ENCODE measurements at places on chromosomes 1 and 21. TPM values are rescaled to one million over a fixed set of nuclear protein-coding genes. Genes with fewer than 3 reads are reported as not detected.

DNA sequence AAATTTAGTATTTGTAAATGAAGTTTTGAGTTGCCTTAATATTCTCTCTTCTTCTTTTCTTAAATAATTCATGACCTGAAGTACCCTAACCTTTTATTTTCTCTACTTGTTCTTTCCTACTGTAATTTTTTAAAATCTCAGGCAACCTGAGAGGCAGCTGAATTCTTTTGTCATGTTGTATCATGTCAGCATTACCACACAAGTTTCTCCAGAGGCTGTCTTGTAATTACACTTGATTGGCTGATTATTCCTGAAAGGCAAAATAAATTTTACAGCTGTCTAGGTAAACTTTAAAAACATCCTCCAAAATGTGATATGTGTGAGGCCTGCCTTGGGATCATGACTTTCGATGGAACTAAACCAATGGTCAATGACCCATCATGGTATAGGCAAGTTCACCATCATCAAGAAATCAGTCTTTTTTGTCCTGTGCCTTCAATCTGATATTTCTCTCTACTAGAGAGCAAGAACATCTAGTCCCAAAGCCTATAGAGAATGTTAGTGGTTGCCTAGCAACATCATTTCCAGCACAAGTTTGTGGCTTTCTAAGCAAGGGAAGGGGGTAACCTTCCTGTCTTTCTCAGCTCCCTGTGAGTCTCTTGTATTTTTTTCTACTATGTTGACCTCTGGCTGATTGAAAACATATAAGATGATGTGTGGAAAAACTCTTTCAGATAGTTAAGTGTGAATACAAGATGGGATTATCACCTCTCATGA lies 115.5 kb downstream of the GABPA start:
- H3K36me3 ChIP-seq: no peaks in the 10 kb centered on the region
- no peaks in the 10 kb centered on the region for H3K27me3 ChIP-seq
- no peak for DNase-seq
- H3K27ac ChIP-seq: no peak overlapping the region
- no peaks in the 10 kb centered on the region for H3K4me1 ChIP-seq

GRCh38 chr1:228334954-228335353 lies 71.7 kb downstream of the TRIM11 start:
- H3K4me1 ChIP-seq: no peaks in the 10 kb centered on the region
- H3K4me3 ChIP-seq: no peak overlapping the region
- H3K27ac ChIP-seq: no peak overlapping the region
- H3K36me3 ChIP-seq: peaks cover 10% of the 10 kb centered on the region
- no peak for DNase-seq

- H3K27me3 ChIP-seq: peaks cover 8% of the 10 kb centered on the region
- peak; percentile 97 for DNase-seq
- peak overlapping the region; percentile 88 for H3K27ac ChIP-seq
These were observed 45.7 kb downstream of the RAP1GAP start for GRCh38 chr1:21623410-21623961.

DNA sequence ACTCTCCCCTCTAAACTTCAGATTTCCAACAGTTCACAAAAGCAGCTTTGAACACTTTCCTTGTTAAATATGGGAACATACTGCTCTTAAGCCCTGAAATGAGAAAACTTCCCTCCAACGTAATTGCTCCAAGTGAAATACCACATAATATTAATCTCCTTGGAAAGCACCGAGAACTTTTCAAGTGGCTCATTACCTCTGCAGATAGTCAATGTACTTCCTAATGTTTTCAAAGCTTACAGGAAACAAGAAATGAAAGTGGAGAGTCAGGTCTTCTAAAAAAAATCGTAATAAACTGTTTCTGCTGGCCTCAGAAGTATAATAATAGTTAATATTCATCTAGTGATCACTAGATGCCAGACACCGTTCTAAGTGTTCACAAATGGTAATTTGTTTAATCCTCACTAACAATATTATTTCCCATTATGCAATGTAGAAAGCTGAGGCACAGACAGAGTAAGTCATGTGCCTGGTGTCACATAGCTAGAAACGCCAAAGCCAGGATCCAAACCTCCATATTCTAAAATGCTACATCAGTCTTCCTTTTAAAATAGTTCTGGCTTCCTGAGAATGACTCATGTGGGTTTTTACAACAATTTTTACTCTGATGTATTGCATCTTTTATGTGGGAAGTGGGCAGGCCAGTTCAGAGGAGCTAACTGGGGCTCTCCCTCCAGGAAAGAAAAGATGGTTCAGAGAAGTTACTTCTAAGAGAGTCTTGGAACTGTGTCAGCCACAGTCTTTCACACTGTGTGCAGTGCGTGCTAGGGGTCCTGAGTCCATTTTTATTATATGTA lies 177.2 kb downstream of the PLPPR4 start:
- no peak overlapping the region for H3K4me3 ChIP-seq
- H3K4me1 ChIP-seq: no peaks in the 10 kb centered on the region
- H3K27me3 ChIP-seq: no peaks in the 10 kb centered on the region
- H3K36me3 ChIP-seq: no peaks in the 10 kb centered on the region
- no peak overlapping the region for H3K27ac ChIP-seq
- peak; percentile 12 for DNase-seq

DNA sequence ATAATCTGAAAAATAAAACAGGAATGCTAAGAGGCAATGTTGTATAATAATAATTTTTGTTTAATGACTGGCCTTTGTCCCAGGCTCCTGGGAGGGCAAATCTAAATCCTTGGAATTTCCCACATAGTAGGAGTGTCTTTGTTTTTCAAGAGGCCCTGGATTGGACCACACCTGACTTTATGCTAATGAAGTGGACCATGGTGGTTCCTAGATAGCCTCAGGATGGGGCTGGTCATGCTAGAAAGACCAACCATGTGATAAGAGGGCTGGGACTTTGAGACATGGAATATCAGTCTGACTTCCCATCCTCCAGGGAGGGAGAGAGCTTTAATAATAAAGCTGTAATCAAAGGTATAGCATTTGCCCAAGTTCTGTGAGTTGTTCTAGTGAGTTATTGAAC lies 138.2 kb upstream of the RAB4A start:
- no peak overlapping the region for H3K27ac ChIP-seq
- H3K36me3 ChIP-seq: no peaks in the 10 kb centered on the region
- DNase-seq: no peak
- no peak overlapping the region for H3K4me3 ChIP-seq

DNA sequence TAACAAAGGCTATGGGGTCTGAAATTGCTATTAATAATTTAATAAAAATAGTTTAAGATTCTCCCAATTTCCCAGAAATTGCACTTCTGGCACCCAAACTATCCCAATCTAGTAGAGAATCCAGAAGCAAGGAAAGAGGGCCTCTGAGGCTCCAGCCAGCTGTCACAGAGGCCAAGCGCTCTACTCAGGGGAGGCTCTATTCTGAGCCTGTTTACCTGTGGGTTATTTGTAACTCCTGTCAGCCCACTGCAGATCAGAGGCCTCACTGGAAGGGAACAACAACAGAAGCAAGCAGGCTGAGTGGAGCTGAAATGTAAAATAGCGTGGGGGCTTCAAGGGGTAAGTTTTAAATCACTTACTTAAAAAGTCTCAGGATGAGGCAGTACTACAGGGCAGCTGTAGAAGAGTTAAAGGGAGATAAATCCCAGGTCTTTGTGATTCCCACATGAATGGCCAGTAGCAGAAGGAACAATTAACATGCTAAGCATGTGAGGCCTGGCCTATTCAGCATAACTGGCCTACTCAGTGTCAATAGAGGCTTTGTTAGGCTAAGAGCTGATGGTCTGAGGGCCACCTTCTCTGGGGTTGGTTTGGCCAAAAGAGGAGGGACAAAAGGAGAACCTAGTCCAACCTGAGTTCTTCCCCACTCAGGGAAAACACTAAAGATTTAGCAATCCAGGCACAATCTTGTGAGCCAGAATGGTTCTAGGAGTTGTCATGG lies 12.8 kb downstream of the ZNF687 start:
- no peaks in the 10 kb centered on the region for H3K4me1 ChIP-seq
- no peak overlapping the region for H3K27ac ChIP-seq
- no peak for DNase-seq
- H3K4me3 ChIP-seq: no peak overlapping the region
- H3K27me3 ChIP-seq: no peaks in the 10 kb centered on the region

GRCh38 chr1:232789651-232790050 lies 15.6 kb upstream of the MAP10 start:
- H3K4me3 ChIP-seq: no peak overlapping the region
- H3K36me3 ChIP-seq: no peaks in the 10 kb centered on the region
- H3K27ac ChIP-seq: no peak overlapping the region
- DNase-seq: no peak
- no peaks in the 10 kb centered on the region for H3K4me1 ChIP-seq

- H3K36me3 ChIP-seq: no peaks in the 10 kb centered on the region
- no peak overlapping the region for H3K4me3 ChIP-seq
- no peaks in the 10 kb centered on the region for H3K27me3 ChIP-seq
- H3K4me1 ChIP-seq: peaks cover 31% of the 10 kb centered on the region
These were observed 118.6 kb downstream of the AKT3 start for GRCh38 chr1:243731301-243731891.

DNA sequence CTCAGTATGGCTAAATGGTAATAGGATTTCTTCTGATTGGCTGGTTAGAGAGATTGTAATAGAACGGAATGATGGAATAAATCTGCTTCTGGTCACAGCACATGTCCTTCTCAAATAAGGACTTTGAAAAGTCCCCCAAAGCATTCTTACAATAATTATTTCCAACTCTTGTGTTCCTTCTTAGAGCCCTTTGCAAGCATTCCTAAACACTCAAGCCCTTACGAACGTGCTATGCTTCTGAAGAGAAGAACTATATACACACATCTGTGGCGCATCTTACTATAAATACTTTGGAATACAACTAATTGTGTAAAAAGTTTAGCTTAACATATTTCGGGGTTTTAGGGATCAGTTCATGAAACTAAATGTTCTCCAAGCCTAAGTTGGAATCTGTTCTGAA lies 25.6 kb downstream of the CLIC4 start:
- H3K4me3 ChIP-seq: no peak overlapping the region
- peak overlapping the region; percentile 71 for H3K27ac ChIP-seq
- H3K4me1 ChIP-seq: peaks cover 3% of the 10 kb centered on the region
- H3K36me3 ChIP-seq: peaks cover 4% of the 10 kb centered on the region
- no peak for DNase-seq

DNA sequence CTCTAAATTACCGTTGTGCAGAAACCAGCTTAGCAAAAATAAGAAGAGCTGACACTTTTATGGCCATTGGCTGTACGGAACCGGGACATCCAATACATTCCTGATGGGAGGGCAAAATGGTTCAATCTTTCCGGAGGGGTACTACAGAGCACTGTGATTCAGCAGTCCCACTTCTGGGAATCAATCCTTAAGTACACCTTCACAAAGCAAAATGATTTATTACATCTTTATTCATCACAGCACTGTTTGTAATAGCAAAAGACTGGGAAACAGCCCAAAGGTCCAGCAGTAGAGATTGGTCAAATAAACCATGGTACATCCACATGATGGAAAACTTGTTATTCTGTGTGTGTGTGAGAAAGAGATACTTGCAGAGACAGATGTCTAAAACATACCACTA lies 9.7 kb downstream of the GNG12 start:
- no peaks in the 10 kb centered on the region for H3K27me3 ChIP-seq
- DNase-seq: no peak
- no peak overlapping the region for H3K27ac ChIP-seq
- peaks cover 5% of the 10 kb centered on the region for H3K4me1 ChIP-seq
- H3K4me3 ChIP-seq: no peak overlapping the region

GRCh38 chr1:245812278-245812677 lies 657.5 kb downstream of the KIF26B start:
- DNase-seq: no peak
- H3K36me3 ChIP-seq: no peaks in the 10 kb centered on the region
- H3K27me3 ChIP-seq: no peaks in the 10 kb centered on the region
- no peaks in the 10 kb centered on the region for H3K4me1 ChIP-seq

- H3K27ac ChIP-seq: no peak overlapping the region
- H3K4me1 ChIP-seq: peaks cover 6% of the 10 kb centered on the region
- no peak for DNase-seq
- no peaks in the 10 kb centered on the region for H3K27me3 ChIP-seq
These were observed 25.6 kb downstream of the NUP133 start for GRCh38 chr1:229482511-229482910.

- H3K27ac ChIP-seq: no peak overlapping the region
- DNase-seq: no peak
- H3K4me1 ChIP-seq: no peaks in the 10 kb centered on the region
- no peak overlapping the region for H3K4me3 ChIP-seq
These were observed 216.0 kb downstream of the S1PR1 start for GRCh38 chr1:101452825-101453224.

GRCh38 chr21:33025489-33026442 lies at the start of gene OLIG2:
Gene OLIG2 (plus strand): TSS chr21:33025935. CDS start chr21:33026863, 928 bp downstream.
- H3K27me3 ChIP-seq: peaks cover 100% of the 10 kb centered on the region
- no peak within 1 kb of the TSS for H3K27ac ChIP-seq
- no peak within 1 kb of the TSS for H3K4me3 ChIP-seq

DNA sequence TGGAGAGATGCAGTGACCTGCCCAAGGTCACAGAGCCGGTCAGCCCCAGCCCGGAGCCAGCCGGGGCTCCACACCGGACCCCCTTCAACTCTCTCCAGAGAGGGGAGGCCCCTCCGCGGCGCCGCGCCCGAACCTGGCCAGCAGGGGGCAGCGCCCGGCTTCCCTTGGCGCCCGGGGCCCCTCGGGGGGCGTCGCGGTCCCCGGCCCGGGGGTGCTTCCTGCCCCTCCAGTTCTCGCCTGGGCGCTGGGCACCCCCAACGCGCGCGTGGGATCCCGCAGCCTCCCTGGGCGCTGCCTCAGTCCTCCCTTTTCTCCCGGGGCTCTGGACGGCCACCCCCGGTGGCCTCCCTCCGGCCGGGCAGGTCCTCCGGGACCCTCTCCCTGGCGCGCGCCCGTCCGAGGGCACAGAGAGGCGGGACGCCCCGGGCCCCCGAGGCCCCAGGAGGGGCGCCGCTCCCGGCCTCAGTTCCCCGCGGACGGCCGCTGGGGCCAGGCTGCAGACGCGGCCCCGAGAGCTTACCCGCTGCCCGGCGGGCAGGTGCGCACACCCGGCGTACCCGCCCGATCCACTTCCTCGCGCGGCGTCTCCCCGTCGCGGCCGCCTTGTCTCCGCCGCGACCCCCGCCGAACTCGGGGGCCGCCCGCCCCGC lies 406 bp downstream of the HTR1D start:
- peaks cover 86% of the 10 kb centered on the region for H3K27me3 ChIP-seq
- peak overlapping the region; percentile 59 for H3K4me3 ChIP-seq
- DNase-seq: peak; percentile 27
- H3K27ac ChIP-seq: no peak overlapping the region

DNA sequence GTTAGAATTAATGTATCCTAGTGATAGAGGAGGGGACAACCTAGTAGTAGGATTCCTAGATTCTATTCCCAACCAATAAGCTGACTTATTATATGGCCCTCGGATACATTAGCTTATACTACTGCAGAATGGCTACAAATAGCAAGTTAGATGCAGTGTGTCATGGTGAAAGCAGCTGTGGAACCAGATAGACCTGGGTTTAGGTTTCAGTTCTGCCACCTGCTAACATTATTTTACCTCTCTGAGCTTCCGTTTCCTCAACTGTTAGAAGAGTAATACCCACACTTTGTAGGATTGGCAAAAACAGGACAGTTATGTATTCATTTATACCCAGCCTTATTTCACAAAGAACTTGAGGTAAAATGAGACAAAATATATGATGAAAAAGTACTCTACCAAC lies 21.6 kb upstream of the MAGOH start:
- no peak overlapping the region for H3K4me3 ChIP-seq
- H3K36me3 ChIP-seq: no peaks in the 10 kb centered on the region
- H3K27ac ChIP-seq: no peak overlapping the region
- no peaks in the 10 kb centered on the region for H3K27me3 ChIP-seq

Gene APOBEC4
- not detected for polyA plus RNA-seq

Gene SHISAL2A
- polyA plus RNA-seq: 0.20 TPM

Gene ERMAP
- polyA plus RNA-seq: 4.9 TPM

Gene SLC6A9
- 1.1 TPM for polyA plus RNA-seq

Gene KCNQ4
- 0.31 TPM for polyA plus RNA-seq

Gene SEC16B
- polyA plus RNA-seq: 6.3 TPM

Gene PTGS2
- polyA plus RNA-seq: 1.8 TPM

Gene CLIC6
- polyA plus RNA-seq: 103 TPM

Data from stomach (tissue), 19 donors.